CD8-positive, alpha-beta T cell (primary cell): ENCODE measurements at places on chromosomes 7 and 10. TPM values are rescaled to one million over a fixed set of nuclear protein-coding genes. Genes with fewer than 3 reads are reported as not detected.

DNA sequence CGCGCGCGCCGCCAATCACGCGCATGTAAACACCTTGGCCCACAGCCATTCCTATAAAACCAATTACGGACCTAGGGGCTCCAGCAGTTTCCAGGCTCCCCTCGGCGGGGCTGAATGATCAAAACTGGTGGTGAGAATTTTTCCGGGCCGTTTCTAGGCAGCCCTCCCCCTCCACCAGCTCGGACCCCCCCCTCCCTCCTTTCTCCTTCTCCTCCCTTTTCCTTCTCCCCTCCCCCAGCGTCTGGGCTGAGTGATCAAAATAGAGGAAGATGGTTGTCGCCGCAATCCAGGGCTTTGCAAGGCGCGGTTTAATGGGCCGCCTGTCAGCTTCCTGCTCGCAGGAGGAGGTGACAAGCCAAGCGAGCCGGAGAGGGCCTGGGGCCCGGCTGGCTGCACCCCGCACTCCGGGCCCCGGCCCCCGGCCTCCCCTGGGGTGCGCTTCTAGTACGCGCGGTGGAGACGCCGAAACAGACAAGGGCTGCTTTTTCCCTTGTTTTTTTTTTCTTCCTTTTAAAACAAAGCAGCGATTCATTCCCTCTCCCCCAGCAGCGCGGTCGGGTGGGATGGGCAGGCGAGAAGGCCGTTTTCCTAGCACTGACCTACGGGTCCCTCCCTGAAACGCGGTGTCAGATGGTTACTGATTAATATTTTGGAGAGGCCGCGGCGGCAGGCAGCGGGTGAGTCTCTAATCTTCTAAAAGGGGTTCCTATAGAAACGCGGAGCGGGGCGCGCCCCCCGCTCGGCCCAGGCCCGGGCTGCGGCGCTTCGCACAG, 528 bp upstream of the TNRC18 start:
- DNase-seq = peak; percentile 46

DNA sequence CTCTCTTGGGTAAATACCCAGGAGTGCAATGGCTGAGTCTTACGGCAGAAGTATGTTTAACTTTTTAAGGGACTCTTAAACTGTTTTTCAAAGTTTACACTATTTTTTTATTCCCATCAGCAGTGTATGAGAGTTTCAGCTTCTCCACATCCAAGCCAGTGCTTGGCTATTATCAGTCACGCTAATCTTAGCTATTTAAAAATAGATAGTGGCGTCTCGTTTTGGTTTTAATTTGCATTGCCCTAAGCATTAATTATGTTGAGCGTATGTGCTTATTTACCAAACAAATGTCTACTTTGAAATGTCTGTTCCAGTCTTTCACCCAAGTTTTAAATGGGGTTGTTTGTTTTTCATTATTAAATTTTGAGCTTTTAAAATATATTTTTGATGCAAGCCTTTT, 164.0 kb downstream of the MALRD1 start:
- DNase-seq = no peak

DNA sequence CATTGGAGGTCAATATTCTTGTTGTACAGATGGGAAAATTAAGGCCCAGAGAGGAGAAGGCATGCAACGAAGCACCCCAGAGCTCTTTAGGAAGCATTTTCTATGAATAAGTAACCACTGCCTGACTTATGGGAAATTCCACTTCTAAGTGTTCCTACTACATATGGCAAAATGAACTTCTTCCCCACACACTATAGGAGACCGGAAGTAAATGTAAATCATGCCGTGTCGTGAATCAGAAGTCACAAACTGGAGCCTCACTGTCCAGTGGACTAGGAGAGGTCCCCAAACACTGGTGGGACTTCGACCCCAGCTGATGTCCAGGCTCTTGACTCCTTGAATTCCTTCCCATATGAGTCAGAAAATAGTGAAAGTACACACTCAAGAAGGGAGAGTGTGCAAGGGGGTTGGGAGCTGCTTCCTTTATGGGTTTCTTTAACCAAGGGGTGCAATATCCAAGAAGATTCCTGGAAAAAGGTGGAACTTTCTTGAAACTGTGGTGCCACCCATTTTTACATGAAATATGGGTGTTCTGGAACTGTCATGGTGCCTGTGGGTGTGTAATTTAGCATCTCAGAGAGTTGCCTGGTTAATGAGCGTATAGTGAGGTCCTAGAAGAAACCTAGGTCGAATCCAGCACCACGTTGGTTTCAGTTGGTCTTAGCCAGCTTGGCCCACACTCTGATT, 6.7 kb downstream of the RASSF4 start:
- DNase-seq = no peak

DNA sequence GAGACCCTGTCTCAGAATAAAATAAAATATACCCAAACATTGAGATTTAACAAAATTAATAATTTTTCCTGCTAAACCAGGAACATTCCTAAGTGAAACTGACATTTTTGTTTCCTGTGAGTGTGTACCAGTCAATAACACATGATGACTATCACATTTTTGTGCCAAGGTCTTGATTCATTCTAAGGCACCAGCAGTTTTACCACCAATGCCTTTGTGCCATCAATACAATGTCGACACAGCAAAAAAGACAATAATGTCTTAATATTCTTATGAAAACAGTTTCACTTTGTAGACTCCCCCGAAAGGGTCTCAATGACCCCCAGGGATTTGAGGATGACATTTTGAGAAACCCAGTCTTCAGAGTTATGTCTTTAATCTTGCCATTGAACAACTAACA, 7.2 kb upstream of the CADPS2 start:
- no peak for DNase-seq

DNA sequence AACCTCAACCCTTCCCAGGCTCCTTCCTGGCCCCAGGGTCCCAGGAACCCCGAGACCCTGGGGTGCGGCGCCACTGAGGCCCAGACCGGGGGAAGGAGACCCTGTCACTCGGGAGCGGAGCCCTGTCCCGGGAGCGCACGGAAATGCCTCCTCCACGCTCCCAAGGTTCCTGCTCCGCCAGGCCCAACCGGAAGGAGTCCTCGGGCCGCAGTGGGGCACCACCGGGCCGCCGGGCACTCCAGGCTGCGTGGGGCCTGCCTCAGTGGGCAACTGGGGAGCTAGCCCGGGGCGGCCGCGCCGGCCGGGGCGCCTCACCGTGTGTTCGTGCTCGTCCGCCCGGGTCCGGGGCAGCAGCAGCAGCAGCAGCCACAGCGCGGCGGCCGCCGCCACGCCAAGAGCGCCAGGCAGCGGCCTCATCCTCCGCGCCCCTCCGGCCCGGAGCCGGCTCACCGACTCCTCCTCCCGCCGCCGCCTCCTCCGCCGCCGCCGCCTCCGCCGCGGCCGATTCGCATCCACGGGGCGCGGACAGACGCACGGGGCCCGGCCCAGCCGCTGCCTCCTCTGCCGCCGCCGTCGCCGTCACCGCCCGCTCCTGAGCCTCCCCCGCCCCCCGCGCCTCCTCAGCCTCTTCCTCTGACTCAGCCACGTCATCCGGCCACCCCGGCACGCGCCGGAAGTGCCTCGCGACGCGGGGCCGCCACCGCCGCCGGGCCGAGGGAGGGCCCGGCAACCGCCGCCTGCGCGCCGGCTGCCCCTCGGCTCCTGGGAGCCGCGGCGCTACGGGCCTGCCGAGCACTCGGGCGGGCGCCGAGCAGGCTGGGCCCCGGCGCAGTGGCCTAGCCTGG, at the start of gene TM9SF3:
TM9SF3 (minus strand) TSS at position 594 of the 845 bp plus-strand sequence; CDS start at position 417, 177 bp downstream.
- peak; percentile 95 for DNase-seq

DNA sequence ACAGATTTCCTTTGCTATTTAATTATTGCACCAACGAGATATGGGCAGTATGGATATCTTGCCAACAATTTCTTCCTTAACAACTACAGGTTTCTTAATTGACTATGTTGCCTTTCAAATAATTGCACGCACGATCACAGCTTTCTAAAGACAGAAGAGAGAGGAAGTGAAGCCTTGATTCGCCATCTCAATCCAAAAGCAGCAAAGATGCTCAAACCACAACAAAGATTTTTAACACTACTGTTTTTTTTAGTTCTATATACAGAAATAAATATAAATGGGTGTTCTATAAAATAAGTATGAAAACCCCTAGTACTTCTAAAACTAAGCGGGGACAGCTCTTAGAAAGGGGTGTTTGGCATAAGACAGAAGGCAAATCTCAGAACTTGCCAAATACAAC, 251.3 kb downstream of the SFMBT2 start:
- DNase-seq = no peak

- DNase-seq = no peak
Measured at GRCh38 chr10:129192344-129193128, 274.5 kb upstream of the MGMT start.

- no peak for DNase-seq
Measured at GRCh38 chr10:76435157-76435556, 1003.7 kb downstream of the LRMDA start.

DNA sequence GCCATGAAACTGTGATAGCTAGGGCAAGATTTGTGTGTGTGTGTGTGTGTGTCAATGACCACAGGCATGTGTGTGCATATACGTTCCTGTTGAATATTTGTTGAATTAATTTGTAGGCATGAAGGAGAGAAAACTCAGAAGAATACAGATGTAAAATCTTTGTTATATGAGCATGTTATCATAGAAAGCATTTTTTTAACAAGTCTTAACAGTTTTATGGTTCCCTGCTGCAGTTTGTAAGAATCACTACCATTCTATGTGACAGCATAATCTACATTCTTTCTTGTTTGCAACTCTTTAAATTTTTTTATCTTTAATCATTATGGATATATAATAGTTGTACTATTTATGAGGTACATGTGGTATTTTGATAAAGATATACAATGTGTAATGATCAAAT, 130.3 kb downstream of the CD36 start:
- DNase-seq = no peak

DNA sequence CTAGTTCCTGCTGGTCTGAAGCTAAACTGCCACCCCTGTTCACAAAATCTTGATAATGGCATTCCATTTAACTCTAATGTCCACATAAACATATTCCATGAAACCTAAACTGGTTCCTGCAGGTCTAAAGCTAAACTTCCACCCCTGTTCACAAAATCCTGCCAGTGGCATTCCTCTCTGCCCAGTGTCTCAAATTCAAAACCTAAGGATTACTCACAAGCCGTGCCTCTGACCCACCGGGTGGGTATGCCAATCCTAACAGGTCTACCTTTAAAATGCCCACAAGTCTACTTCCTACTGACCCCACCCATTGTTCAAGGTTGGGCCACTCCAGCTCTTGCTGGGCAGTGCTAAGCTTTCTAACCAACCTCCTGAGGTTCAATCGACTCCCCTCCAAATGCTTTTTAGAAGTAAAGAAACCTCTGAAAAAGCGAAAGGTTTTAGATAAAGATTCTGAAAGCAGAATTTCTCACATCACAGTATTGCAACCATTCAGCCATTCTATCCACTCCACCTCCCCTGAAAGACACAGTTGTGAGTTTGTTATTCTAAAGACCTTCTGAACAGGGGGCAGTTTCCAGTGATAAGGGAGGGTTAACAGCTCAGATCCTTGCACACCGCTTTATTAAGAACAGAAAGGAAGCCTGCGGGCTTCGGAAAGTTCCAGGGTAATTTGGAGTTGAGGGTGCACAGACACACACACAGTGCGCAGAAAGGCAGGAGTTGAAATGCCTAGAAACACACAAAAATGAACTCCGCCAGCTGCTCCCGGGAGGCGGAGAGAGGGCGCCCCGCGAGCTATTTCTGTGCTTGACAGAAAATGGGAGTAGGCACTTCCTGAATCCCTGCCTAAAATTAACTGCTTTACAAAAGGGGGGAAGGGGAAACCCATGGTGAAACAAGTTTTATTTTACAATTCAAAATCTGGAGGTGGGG, 87.7 kb downstream of the TNS3 start:
- no peak for DNase-seq

DNA sequence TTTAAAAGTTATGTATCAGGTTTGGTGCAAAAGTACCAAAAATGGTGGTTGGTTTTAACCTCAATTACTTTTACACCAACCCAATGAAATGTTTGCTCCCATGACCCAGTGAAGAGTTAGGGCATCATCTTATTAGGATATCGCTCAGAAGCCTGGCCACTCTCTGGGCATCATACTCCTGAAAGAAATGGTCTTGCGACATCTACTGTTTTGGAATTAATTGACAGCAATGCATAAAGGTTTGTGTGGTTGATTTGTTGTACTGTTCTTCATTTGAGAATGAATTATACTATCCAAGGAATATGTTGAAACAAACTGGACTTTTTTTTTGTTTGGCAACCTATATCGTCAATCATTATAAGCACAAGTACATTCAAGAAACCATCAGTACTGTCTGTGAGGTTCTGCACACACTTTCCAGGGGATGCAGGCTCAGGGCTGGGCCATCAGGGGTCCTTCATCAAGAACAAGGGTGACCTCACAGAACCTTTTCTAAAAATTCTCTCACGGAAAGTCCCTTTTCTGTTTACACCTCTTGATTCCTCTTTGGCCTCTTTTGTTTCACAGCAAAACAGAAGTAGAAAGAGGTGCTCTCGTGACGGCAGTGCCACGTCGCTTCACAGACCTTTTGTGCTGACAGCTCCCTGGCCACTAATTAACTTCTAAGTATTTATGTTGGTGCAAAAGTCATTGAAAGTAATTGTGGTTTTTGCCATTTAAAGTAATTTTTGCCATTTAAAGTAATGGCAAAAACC, 117.2 kb upstream of the KLF6 start:
- peak; percentile 81 for DNase-seq

DNA sequence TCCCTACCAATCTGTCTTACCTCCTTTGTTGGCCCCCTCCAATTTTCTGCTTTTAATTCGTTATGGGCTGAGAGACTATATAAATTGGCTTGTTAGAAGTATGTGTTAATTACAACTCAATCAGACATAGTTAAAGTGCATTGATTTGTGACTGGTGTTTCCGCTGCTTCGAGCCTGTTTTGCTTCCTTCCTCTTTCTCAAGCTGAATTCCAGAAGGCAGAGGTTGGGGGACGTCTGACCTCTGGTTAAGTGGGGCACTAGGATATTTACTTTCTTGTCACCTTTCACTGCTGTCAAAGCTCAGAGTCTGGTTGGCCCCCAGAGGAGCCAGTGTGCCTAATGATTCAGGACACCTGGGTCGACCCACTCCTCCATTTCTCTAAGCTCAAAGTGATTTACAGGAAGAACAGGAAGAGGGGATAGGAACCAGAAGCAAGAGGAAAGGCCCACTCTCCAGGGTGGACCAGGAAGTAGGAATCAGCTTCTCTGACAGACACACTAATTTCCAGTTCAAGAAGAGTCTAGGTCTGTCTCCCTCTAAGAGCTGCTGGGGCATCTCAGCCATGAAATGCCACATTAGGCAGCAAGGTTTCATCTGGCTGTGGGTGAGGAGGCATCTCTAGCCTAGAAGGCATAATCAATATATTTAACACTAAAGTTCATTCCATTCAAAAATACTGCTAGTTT, 397.2 kb upstream of the NPVF start:
- no peak for DNase-seq

DNA sequence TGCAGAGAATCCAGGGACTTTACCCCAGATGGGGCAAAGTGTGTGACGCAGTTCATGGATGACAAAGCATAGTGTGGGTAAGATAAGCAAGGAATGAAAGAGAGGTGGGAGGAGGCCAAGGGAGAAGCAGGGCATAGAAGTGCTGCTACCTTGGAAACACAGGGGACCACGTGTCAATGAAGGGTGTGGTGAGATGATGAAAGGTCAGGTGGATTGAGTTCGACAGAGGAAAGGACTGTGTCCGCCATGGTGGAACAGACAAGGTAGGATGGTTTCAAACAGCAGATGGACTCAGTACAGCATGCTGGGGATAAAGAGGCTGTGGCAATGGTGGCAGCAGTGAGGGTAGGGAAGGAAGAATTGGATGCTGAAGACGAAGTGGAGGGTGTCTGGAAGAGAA, 32.7 kb downstream of the MEST start:
- no peak for DNase-seq

GRCh38 chr10:14502431-14502830, 171.7 kb upstream of the FRMD4A start:
- no peak for DNase-seq

Gene MEOX2
- not detected for total RNA-seq

Gene MCMBP
- total RNA-seq = 21.0 TPM

Gene FOXI2
- total RNA-seq = not detected
